ENCODE measurements at places on chromosomes 3 and 15. TPM values are rescaled to one million over a fixed set of nuclear protein-coding genes. Genes with fewer than 3 reads are reported as not detected.

- no peak for DNase-seq
These were observed 4.9 kb downstream of the CALML4 start for GRCh38 chr15:68200016-68200861.

- no peak for DNase-seq
These were observed 16.5 kb downstream of the ALPK3 start for GRCh38 chr15:84833447-84834228.

- no peak for DNase-seq
These were observed 13.8 kb downstream of the MEIS2 start for GRCh38 chr15:37086521-37086920.

- no peak for DNase-seq
These were observed 8.4 kb downstream of the ST6GAL1 start for GRCh38 chr3:186938716-186939115.

DNA sequence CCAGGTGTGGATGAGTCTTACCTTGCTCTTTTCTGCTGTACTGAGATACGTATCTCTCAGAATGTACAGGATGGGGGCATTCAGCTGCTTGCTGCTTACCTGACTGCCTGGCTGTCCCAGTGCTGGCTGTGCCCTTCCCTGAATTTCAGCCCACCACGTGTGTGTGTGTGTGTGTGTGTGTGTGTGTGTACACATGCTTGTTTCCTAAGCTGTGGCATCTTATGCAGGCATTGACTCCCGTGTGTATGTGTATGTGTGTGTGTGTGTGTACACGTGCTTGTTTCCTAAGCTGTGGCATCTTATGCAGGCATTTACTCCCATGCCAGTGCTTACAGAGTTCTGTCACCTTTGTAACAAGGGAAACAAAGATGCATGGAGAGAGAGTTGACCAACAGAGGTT is 60.4 kb upstream of the PLXNA1 start:
- DNase-seq: no peak

The GUCA1C gene
- not detected for total RNA-seq

The SEMA3B gene
- total RNA-seq: 0.59 TPM

The TGM4 gene
- not detected for total RNA-seq

The TEX55 gene
- not detected for total RNA-seq
